Stimulated activated CD8-positive, alpha-beta memory T cell treated with anti-CD3 and anti-CD28 coated beads, Interleukin-4, amount 100 ng/mL, for 4 hours (primary cell): ENCODE measurements at places on chromosomes 1 and 21.

DNA sequence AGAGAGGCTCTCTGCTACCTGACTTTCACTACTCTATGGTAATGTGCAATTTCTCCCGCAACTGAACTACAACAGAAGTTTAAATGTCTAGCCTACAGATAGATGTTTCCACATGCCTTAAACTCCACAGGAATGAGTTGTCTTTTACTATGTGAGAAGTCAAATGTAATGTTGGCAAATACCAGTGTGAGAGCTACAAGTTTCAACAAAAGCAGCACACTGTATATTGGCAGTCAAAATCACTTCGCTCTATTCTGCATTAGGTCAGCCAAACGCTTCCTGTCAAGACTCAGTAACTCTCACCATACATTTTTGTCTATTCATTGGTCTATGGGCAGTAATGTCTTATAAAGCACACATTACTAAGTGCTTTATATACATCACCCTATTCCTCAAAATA, 41.9 kb downstream of the LUZP1 start:
- DNase-seq: no peak

DNA sequence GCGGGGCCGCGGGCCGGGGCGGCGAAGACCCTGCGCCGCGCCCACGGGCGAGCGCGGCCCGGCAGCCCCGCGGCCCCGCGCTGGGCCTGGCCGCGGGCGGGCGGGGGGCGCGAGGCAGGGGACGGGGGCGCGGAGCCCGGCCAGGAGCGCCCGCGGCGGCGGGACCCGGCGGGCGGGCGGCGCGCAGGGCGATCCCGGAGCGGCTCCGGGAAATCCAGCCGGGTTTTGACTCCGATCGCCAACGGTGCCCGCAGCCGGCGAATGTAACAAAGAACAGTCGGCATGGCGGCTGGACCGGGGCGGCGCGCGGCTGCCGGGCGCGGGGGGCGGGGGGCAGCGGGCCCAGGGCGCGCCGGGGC, 334 bp downstream of the PRDM15 start:
- DNase-seq: peak; percentile 43

GRCh38 chr1:211654838-211655787, 20.3 kb downstream of the NEK2 start:
- peak; percentile 71 for DNase-seq

GRCh38 chr1:106727171-106727570, 329.3 kb upstream of the PRMT6 start:
- no peak for DNase-seq

DNA sequence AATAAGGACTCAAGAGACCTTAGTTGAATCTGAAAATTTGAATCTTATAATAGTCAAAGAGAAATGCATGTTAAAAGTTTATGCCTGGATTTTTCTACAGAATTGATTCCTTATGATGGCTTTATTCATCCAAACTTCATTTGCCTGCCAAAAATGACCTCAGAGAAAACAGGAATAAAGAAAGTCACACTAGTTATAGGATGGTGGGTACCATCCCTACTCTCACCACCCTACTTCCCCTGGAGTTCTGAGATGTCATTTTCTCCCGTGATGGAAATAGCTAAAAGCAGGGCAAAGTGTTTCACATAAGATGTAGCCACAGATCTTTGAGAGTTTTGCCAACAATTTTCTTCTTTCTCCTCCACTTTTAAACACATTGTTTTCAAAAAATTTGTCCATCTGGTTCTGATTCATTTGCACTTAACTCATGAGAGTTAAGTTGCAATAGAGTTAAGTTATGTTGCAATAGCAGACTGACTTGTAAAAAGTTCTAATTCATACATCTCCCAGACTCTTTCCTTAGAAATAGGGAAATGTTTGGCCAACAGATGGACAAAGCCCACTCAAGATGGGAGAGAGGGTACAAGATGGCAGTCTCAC, 384.6 kb downstream of the PLPP3 start:
- no peak for DNase-seq

GRCh38 chr1:6245869-6246496, 2.0 kb downstream of the HES3 start:
- no peak for DNase-seq

GRCh38 chr1:240906477-240906876, 294.5 kb upstream of the GREM2 start:
- DNase-seq: no peak

GRCh38 chr1:15965228-15965767, 10.6 kb downstream of the ZBTB17 start:
- DNase-seq: no peak

- no peak for DNase-seq
Measured at GRCh38 chr21:31334648-31335121, 9.4 kb downstream of the TIAM1 start.

DNA sequence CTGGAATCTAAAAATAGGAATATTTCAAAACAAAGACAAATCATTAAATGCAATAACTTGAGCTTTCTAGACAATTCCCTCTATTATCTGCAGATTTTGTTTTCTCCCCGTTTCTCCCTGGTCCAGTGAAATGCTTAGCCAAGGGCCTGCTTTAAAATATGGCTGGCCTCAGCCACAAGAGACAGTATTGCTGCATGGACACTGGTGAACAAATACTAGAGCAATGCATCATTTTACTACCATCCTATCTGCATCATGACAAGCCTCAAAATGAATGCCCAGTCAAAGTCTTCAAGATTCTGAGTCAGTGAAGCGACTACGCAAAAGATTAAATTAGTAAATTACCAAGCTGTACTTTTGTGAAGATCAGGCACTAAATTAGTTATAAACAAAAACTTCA, 80.5 kb downstream of the ENAH start:
- DNase-seq: no peak

GRCh38 chr1:165753934-165754333, 14.7 kb downstream of the TMCO1 start:
- DNase-seq: no peak

DNA sequence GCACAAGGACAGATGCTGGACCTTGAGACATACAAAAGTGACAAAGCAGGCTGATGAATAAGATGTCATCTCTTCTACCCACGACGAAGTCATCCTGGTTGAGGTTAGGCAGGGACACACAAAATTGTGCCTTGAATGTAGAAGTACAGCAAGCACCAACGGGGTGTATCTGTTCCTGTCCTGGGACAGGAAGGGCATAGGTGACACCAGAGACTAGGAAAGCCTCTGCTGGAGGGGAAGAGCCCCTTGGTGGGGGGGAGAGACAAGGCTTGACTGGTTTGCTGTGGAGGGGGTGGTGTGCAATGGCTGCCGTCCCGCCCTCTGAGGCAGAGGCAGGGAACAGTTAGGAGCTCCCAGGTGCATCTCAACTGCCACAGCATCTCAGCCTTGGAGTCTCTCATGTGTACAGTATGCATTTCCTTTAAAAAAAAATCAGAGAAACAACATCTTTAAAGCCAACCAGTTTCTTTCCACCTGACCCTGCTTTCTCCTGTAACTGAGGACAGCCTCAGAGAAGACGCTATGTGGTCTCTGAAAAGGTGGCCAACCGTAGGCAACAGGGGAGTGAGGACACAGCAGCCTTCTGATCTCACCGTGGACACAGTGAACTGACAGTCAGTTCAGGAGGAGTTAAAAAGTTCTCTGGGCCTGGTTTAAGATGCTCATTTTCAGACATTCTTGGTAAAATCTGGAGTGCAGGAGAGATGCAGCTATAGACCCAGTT, 17.7 kb upstream of the GFI1 start:
- no peak for DNase-seq

- DNase-seq: no peak
Measured at GRCh38 chr1:173405834-173406233, 71.3 kb upstream of the PRDX6 start.

DNA sequence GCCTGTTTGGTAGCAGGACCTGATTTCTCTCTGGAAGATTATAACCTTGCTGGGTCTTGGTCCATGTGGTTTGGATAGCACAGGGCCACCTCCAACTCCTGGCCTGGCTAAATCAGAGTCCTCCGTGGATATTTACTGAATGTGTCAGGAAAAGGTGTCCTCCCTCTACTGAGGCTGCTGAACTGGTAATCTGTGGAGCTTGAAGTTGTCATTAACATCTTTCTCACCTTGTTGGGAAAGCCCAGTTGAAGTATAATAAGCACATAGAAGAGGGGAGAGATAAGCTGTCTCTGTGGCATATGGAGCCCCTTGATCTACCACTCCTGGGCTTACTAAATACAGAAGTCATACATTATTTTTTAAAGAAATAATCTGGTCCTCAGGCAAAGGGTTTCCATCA, 294.3 kb upstream of the B3GALT2 start:
- no peak for DNase-seq

DNA sequence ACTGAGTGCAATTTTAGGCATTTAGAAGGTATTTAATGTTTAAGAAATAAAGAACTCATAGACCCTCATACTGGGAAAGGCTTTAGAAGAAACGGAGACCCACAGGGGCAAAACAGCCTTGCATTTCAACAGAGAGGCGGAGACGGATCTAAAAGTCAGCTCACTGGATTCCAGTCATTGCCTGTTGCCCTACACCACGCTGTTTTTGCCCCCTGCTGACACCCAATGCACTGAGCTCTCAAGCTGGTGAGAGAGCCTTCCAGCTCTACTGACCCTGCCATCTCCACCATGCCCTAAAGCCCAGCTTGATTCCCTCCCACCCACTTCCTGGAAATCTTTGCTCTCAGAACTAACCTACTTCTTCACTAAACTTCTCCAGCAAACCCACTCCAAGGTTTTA, 7.2 kb upstream of the TRAF3IP3 start:
- no peak for DNase-seq

- no peak for DNase-seq
Measured at GRCh38 chr1:174134003-174134659, 25.2 kb upstream of the RABGAP1L start.

DNA sequence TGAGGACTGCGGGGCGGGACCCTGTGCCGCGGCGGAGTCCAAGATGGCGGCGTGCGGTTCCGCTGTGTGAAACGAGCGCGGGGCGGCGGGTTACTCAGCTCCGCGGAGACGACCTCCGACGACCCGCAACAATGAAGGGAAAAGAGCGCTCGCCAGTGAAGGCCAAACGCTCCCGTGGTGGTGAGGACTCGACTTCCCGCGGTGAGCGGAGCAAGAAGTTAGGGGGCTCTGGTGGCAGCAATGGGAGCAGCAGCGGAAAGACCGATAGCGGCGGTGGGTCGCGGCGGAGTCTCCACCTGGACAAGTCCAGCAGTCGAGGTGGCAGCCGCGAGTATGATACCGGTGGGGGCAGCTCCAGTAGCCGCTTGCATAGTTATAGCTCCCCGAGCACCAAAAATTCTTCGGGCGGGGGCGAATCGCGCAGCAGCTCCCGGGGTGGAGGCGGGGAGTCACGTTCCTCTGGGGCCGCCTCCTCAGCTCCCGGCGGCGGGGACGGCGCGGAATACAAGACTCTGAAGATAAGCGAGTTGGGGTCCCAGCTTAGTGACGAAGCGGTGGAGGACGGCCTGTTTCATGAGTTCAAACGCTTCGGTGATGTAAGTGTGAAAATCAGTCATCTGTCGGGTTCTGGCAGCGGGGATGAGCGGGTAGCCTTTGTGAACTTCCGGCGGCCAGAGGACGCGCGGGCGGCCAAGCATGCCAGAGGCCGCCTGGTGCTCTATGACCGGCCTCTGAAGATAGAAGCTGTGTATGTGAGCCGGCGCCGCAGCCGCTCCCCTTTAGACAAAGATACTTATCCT, 430 bp downstream of the RBM15 start:
- DNase-seq: peak; percentile 27

- DNase-seq: no peak
Measured at GRCh38 chr1:202589190-202589930, 120.9 kb downstream of the SYT2 start.

DNA sequence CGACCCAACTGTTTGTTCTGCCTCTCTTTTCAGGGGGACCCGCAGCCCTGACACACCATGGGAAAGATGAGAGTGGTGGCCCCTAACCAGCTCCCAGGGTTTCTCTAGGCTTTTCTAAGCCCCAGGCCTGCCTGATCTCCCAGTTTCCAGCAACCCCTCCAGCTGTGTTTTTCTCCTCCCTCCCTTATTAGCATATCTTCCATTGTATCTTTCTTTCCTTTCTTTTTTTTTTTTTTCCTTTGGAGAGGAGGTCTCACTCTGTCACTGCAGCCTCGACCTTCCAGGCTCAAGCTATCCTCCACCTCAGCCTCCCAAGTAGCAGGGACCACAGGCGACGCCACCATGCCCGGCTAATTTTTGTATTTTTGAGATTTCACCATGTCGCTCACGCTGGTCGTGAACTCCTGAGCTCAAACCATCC, 1.8 kb upstream of the CERS2 start:
- no peak for DNase-seq

- DNase-seq: no peak
Measured at GRCh38 chr1:153599847-153600246, 13.1 kb downstream of the S100A16 start.

- no peak for DNase-seq
Measured at GRCh38 chr1:161440312-161440894, 64.9 kb upstream of the FCGR2A start.

DNA sequence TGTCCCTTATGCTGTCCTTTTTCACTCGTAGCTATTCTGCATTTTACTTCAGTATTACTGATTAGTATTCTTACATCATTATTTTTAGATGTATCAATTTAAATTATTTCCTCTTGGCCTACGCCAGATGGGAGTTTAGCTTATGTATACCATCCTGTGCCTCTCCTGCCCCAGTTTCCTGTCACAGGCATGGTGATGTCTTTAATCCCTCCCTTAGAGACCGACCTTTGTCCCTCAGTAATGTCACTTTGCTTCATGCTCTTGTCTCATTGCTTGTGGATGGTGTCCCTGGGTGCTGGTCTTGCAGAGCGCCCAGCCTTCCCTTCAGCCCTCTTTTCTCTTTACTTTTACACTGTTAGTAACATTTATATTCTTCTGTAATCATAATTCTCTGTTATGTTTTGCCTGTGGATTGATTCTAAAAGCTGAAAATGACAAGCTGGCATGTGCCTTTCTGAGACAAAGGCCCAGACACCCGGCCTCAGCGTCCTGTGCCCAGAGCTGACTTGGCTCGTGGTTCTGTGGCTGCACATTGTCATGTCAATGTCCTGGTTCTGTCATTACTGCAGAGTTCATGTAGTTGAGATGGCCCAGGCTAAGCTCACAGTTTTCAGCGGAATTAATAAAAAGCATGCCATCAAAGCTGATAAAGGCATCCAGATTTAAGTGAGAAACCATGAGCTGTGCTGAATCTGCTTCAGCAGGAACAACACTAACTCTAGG, 100.7 kb downstream of the MTR start:
- no peak for DNase-seq

DNA sequence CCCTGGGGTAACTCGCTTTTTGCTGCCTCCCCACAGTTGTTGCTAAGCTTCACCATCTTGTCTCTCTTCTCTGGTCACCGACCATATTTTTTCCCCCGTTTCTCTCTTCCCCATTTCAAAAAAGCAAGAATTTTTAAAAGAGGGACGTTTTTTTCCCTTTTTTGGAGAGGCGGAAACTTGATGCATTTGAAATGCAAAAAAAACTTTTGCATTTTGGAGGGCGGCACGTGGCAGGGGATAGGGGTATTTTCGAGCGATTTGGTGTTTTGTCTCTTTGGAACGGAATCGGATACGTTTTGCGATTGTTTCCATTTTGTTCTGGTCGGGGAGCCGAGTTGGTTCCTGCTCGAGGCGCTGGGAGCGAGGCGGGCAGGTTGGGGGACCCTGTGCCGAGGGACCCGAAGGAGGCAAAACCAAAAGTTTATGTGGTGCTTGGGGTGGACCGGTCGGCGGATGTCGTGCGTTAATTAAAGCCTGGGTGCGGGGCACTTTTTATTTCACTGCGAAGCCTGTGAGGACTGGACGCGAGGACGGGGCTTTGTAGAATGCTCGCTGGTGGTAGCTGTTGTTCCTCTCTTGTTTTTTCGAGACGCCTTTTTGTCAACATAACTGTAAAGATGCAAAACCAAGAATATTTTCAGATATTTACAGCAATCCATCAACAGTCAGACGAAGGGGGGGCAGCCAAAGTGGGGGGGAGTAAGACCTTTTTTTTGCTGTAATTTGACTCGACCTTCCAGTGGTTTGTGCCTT, 884 bp downstream of the H3-3A start:
- peak; percentile 26 for DNase-seq
